CD4-positive, CD25-positive, alpha-beta regulatory T cell (primary cell): ENCODE measurements at places on chromosomes 5 and 9.

DNA sequence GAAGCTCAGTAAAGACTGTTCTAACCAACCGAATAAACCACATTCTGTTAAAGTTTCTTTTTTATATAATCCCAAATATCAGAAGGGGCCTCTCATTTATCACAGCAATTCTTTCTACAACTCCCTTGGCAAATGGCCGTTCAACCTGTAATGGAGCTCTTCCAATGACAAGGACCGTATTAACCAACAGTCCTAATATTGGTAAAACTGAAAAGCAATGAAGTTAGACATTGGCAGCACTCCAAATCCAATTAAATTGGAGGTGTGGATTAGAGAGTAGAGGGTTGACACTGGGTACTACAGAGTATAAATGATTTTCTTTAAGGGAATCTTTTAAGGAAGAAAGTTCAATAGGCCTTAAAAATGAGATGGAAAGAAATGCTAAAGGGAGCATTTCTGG lies 842 bp downstream of the TMED7 start:
- no peak for DNase-seq

- DNase-seq, result no peak
Observed at GRCh38 chr5:55220433-55221185, 6.5 kb downstream of the MCIDAS start.

- peak; percentile 72 for DNase-seq
Observed at GRCh38 chr5:94577466-94578245, 40.7 kb downstream of the KIAA0825 start.

GRCh38 chr9:137650259-137650658 lies 31.5 kb downstream of the EHMT1 start:
- DNase-seq, result no peak

- no peak for DNase-seq
Observed at GRCh38 chr9:96052686-96053085, 177.2 kb downstream of the ERCC6L2 start.

GRCh38 chr9:35054185-35054835 lies 18.1 kb downstream of the VCP start:
- DNase-seq, result no peak
